ENCODE measurements at places on chromosomes 2 and 18.

DNA sequence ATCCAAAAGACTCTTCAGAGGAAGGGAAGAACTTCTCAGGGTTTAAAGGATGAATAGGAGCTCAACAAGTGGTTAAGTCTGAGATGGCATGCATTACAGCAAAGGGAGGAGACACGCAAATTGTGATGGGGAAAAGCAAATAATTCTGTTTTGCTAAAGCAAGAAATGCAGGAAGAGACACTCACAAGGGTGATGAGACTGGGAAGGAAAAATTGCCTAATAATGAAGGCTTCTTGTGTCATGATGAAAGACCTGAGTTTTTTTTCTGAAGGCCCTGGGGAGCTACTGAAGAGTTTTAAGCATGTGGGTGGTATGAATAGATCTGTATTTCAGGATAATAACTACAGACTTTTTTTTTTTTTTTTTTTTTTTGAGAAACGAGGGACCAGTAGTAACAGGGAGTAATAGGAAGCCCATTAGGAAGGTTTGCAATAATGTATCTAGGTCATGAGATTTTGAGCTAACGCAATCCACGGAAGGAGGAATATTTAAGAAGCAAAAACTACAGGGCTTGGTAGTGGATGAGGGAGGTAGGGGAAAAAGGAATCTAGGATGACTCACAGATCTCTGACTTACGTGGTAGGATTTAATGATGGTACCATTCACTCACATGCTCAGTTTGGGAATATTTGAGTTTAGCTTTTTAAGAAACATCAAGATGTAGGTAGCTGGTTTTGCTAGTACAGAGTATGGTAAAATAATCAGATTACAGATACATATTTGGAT is 16.0 kb upstream of the SERPINB3 start:
- DNase-seq = peak; percentile 49

DNA sequence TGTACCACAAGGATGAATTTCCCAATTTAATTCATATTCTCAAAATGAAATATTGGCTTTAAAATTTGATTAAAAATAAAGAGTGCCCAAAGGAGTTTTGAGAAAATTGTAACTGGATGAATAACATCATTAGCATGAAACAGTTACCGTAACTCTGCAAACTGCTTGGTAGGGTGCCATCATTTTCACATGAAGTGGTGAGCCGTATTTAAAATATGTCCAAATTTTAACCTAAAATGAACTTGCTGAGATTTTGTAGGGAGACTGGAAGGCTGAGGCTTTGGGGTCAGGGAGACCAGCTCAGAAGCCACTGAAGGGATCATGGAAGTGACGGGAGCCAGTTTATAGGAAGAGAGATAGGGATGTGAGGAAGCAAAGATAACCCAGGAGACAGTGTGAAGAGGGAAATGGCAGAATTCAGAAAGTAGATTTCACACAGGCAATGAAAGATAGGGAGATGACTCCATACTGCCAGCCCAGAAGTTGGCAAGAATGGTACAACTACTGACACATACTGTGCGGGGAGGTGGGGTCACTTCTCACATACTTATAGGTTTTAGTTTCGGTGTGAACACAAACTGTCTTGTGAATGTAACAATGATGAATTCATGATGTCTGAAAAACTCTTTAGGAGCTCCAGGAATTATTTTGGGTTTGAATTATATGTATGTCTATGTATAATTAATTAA is 53.8 kb downstream of the EFEMP1 start:
- DNase-seq = peak; percentile 29

DNA sequence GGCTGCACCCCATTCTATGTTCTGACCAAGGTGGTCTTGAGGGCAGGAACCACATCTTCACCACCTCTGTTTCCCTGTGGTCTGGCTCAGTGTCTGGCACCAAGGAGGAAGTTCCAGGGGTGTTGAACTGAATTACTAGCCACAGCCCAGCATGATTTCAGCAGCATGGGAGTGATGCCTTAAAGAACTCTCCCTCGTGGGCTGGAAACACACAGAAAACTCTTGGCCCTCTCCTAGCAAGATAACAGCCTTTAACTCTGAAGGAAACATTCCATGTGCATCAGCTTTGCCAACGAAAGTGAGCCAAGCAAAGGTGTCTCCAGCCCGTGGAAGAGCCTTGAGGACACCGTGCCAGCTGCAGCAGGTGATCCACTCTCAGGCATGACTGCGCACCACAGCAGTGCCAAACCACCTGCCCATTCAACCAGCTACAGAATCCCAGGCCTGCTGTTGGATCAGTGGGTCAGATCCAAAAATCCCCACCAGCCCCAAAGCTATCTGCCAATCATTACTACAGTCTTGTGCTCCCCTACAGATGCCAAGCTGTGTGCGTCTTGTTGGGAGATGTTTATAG is 124.8 kb downstream of the TTC32 start:
- DNase-seq = no peak

GRCh38 chr2:83109284-83109683 is 1349.8 kb downstream of the SUCLG1 start:
- DNase-seq = no peak

- DNase-seq = no peak
Observed at GRCh38 chr2:222615320-222615719, 40.6 kb downstream of the FARSB start.

DNA sequence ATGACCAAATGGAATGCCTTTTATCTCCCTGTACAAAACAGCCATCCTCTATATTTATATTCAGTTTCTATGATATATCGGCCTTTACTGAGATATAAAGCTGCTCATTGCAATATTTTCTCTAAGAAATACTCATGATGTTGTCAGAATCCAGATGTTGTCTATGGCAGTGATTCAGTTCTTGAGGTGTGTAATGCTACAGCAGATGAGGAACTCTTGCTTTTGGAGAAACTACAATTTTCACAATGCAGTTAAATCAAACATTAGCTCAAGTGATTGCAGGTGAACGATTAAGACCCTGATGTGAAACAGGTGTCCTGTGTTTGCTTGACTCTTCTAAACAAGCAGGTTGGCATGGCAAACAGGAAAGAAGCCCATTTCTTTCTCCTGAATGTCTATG is 256.2 kb upstream of the CDH20 start:
- no peak for DNase-seq

GRCh38 chr2:205129531-205129930 is 552.8 kb upstream of the NRP2 start:
- DNase-seq = no peak

Data from GM03348 (cell line).